ENCODE measurements at places on chromosomes 7 and 10. TPM values are rescaled to one million over a fixed set of nuclear protein-coding genes. Genes with fewer than 3 reads are reported as not detected.

Gene PTPRN2
- 0.44 TPM for total RNA-seq

Gene CLRN3
- not detected for total RNA-seq

Gene AOAH
- 27.5 TPM for total RNA-seq

Gene CLDN4
- total RNA-seq: 0.05 TPM

DNA sequence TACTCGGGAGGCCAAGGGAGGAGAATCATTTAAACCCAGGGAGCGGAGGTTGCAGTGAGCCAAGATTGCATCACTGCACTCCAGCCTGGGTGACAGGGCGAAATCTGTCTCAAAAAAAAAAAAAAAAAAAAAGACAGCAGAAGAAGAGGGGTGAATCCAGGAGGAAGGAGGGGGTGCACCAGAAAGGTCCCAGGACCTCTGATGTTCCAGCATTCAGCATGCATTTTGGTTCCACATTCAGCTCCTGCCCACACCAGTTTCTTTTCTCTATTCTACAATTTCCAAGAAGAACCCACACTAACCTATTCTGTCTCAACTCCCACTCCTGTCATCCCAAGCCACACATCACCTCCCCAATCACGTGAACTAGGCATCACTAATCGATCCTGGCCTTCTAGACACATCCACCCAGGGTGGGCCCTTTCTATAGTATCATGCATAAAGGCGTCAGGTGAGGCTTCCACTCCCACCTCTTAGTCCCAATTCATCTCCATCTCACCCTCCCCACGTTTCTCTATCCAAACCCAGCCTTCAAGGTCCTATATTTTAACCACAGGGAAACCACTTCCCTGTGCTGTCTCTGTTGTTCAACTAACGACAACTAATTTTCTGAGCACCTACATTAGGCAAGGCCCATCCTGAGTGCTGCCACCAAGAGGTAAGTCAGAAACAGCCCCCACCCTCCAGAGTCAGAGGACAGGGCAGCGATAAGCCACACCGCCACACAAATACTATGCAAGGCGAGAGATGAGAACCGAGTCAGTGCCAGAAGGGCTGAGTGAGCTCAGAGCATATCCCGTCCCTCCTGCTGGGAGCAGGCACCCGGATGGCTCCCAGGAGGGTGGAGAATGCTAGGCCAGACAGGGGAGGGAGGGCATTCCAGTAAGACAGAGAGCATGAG, 2.2 kb downstream of the ANXA11 start:
- H3K27ac ChIP-seq: peak overlapping the region; percentile 15
- peaks cover 24% of the 10 kb centered on the region for H3K36me3 ChIP-seq
- no peaks in the 10 kb centered on the region for H3K27me3 ChIP-seq
- H3K4me1 ChIP-seq: peaks cover 73% of the 10 kb centered on the region
- peak; percentile 57 for DNase-seq

Gene UNCX
- not detected for total RNA-seq

DNA sequence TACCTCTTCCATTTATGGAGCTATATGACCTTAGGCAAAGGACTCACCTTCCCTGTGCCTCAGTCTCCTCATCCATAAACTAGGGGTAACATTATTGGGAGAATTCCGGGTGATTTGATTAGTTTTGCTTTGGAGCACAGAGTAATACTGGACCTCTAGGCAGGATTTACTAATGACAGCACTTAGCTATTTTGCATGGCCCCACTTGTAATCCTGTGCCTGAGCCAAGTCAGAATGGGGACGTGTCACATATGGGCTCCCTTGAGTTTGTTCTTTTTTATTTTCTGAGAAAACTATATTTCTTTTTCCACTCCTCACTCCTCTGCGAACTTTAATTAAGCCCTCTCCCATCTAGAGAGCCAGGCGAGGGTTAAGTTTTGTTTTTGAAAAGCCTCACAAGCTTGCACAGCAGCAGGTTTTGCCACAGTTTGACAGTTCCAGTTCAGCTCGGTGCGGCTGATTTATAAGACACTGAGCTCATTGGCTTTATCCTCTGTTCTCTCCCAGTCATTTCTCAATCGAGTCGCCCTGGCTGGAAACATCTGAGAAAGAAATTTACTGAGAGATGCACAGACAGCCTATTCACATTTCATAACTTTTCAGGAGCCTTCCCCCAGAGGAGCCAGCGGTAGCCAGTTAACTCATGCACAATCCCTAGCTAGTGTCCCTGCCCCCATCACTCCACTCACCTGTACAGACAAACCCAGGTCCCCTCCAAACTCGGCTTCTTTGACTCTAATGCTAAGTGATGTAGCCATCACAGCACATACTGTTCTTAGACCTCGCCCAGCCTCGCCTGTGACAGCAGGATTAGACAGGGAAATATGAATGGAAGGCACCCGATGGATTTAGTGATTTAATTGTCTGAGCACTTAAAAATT, 441.9 kb upstream of the NPVF start:
- DNase-seq: no peak
- H3K36me3 ChIP-seq: no peaks in the 10 kb centered on the region
- no peaks in the 10 kb centered on the region for H3K4me1 ChIP-seq

- no peak overlapping the region for H3K27ac ChIP-seq
- peaks cover 9% of the 10 kb centered on the region for H3K36me3 ChIP-seq
- DNase-seq: no peak
- H3K27me3 ChIP-seq: no peaks in the 10 kb centered on the region
- no peak overlapping the region for H3K4me3 ChIP-seq
Measured at GRCh38 chr10:28094121-28094520, 95.2 kb upstream of the ODAD2 start.

GRCh38 chr7:762885-763284, 35.8 kb upstream of the PRKAR1B start:
- no peak overlapping the region for H3K4me3 ChIP-seq
- no peaks in the 10 kb centered on the region for H3K4me1 ChIP-seq
- H3K36me3 ChIP-seq: peaks cover 43% of the 10 kb centered on the region
- no peak overlapping the region for H3K27ac ChIP-seq
- no peak for DNase-seq

Gene TMEM273
- 2.2 TPM for total RNA-seq

Gene HPSE2
- not detected for total RNA-seq

Gene CCL24
- not detected for total RNA-seq

GRCh38 chr10:34154383-34154900, 660.7 kb downstream of the PARD3 start:
- H3K27me3 ChIP-seq: no peaks in the 10 kb centered on the region
- no peak for DNase-seq
- H3K36me3 ChIP-seq: no peaks in the 10 kb centered on the region
- no peak overlapping the region for H3K27ac ChIP-seq

Gene HK1
- 48.1 TPM for total RNA-seq

Gene RARRES2
- not detected for total RNA-seq

Gene NEUROD6
- not detected for total RNA-seq

DNA sequence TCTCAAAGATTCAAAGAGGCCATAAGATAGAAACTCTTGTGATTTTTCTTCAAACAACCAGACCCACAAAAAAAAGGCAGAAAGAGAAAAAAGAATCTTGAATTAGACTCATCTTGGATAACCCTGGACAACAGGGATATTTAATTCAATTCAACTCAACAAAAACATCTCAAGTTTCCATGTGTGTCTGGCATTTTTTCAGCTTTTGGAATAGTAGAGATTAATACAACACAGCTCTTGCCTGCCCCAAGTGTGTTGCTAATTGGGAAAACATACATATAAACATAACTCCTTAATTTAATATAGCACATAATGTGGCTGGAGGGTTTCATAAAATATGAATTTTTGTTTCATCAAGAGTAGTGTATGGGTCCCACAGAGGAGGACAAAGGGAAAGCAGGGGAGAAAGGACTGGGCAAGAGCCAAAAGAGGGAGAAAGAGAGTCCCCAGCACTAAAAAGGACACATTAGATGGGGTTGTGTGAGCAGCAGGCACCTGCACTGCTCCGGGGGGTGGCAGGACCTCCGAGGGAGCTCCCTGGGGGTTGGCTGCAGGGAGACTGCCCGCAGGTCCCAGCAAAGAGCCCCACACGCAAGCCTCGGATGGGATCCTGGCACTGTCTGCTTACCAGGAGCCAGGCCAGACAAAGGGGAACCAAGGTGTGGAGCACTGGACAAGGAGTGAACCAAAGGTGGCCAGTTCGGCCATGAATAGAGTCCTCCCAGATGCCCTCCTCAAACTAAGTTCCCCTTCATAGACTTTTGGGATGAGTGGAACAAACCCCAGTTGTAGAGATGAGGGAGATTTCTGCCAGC, 65.6 kb upstream of the TMEM72 start:
- no peak overlapping the region for H3K27ac ChIP-seq
- no peaks in the 10 kb centered on the region for H3K27me3 ChIP-seq
- no peaks in the 10 kb centered on the region for H3K36me3 ChIP-seq
- no peak overlapping the region for H3K4me3 ChIP-seq
- H3K4me1 ChIP-seq: no peaks in the 10 kb centered on the region

Gene SMO
- not detected for total RNA-seq

GRCh38 chr7:51213618-51214017, 103.0 kb downstream of the COBL start:
- H3K27me3 ChIP-seq: no peaks in the 10 kb centered on the region
- no peak overlapping the region for H3K27ac ChIP-seq
- DNase-seq: no peak
- H3K36me3 ChIP-seq: no peaks in the 10 kb centered on the region
- no peaks in the 10 kb centered on the region for H3K4me1 ChIP-seq

DNA sequence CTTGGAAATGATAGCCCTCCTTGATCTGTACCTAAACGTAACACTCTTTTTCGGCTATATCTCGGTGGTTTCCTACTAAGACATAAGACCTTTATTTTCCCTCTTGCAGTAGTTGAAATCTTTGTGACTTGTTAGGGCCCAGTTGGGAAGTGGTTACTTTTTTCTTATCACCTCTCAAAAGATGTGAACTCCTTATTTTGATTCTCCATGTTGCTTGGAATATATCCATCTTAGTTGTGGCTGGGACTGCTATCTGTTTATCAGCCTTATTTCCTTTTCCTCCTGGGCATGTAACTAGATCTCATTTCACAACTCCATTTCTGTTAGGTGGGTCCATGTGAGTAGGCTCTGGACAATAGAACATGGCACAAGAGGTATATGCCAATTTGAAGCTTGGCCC, 4.1 kb upstream of the CPED1 start:
- H3K27me3 ChIP-seq: peaks cover 31% of the 10 kb centered on the region
- DNase-seq: no peak
- H3K27ac ChIP-seq: no peak overlapping the region
- no peaks in the 10 kb centered on the region for H3K36me3 ChIP-seq
- H3K4me1 ChIP-seq: peaks cover 17% of the 10 kb centered on the region
- no peak overlapping the region for H3K4me3 ChIP-seq

- H3K4me1 ChIP-seq: peaks cover 44% of the 10 kb centered on the region
- H3K36me3 ChIP-seq: no peaks in the 10 kb centered on the region
- no peaks in the 10 kb centered on the region for H3K27me3 ChIP-seq
- peak; percentile 43 for DNase-seq
Measured at GRCh38 chr10:13351340-13351915, 3.3 kb upstream of the SEPHS1 start.

DNA sequence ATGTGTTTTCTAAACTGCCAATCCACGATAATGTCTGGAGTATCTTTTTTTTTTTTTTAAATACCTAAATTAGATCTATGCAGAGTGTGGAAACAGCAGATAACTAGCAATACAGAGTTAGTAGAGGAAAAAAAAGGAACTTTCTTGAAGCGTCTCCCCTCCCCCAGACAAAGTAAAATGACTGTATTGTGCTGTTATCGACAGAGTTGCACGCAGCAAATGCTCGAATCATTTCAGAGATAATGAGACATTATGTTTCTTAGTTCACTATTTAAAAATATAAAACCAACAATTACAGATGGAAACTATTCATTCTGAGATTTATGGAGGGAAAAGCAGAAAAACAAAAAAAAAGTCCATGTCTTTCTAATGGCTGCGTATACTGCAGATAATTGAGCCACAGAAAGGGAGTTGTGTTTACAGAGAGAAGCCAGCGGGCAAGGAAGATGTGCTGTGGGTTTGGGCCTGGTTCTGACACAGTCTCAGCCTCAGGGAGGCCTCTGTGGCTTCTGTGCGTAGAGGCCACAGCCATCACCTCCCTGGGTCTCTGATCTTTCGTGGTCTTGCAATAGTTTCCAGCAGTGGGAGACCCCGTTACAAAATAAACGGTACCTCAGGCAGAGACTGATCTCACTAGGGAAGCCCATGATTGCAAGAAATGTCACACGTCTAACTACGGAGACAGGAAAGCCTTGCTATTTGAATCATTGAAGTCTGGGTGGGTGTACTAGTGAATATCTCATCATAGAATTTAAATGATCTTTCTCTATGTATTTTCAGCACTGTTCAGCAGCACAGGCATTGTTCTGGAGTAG, 19.1 kb upstream of the KLF6 start:
- peak; percentile 53 for DNase-seq
- peak overlapping the region; percentile 11 for H3K4me3 ChIP-seq
- peaks cover 77% of the 10 kb centered on the region for H3K4me1 ChIP-seq
- H3K36me3 ChIP-seq: no peaks in the 10 kb centered on the region
- H3K27me3 ChIP-seq: no peaks in the 10 kb centered on the region

DNA sequence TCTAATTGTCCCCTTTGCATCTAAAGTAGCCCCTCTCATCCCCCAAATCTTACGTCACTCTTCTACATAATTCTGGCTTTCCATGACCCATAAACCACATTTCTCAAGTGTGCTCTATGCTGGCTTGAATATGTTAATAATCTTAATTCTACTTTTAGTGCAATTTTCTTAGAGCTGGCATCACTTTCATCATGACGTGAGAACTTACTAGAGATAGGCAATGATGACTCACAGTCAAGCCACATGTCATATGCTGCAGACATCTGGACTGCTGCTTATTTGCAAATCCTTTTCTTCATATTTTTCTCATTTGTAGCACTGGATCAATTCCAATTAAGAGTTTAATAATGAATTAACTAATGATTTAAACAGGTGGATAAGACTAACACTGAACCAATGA, 260.7 kb upstream of the PRKCQ start:
- H3K4me3 ChIP-seq: no peak overlapping the region
- no peaks in the 10 kb centered on the region for H3K4me1 ChIP-seq
- no peak for DNase-seq
- no peaks in the 10 kb centered on the region for H3K27me3 ChIP-seq
- H3K36me3 ChIP-seq: no peaks in the 10 kb centered on the region
- H3K27ac ChIP-seq: no peak overlapping the region

Gene IDI1
- total RNA-seq: 250 TPM

Gene HHEX
- total RNA-seq: 1.0 TPM

- no peaks in the 10 kb centered on the region for H3K27me3 ChIP-seq
- DNase-seq: no peak
- H3K36me3 ChIP-seq: no peaks in the 10 kb centered on the region
- H3K4me1 ChIP-seq: no peaks in the 10 kb centered on the region
- H3K27ac ChIP-seq: no peak overlapping the region
Measured at GRCh38 chr10:34228066-34228465, 587.0 kb downstream of the PARD3 start.

DNA sequence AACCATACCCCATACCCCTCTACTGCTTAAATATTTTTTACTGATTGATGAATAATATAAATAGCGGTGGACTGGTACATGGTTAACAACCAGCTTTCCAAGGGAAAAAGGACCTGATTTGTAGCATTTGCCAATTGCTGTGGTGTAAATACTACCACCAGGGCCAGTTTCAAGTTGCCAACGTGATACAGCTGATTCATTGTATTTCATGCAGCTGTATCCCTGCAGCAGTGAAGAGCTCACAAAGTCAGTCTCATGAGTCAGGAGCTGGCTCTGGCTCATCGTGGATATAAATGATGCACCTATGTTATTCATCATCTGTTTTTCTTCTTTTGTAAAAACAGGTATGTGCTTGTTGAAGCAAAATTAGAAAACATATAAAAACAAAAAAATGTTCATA, 15.2 kb downstream of the CALML5 start:
- no peak for DNase-seq
- H3K36me3 ChIP-seq: no peaks in the 10 kb centered on the region
- no peak overlapping the region for H3K4me3 ChIP-seq
- no peaks in the 10 kb centered on the region for H3K4me1 ChIP-seq
- no peak overlapping the region for H3K27ac ChIP-seq
- H3K27me3 ChIP-seq: no peaks in the 10 kb centered on the region
